Mesothelial cell of epicardium (in vitro differentiated cells): ENCODE measurements at places on chromosomes 12 and 14.

DNA sequence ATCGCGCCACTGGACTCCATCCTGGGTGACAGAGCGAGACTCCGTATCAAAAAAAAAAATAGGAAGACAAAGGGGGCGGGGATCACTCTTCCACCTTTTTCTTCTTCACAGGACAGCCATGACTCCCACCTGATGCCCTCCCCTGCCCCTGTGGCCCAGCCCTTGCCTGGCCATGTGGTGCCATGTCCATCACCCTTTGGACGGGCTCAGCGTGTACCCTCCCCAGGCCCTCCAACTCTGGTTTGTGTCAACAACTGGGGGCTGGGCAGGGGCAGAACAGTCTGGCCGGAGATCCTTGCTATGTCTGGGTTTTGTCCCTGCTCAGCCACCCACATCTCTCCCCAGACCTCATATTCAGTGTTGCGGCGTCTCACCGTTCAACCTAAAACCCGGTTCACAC is 5.8 kb downstream of the TROAP start:
- no peak for DNase-seq

DNA sequence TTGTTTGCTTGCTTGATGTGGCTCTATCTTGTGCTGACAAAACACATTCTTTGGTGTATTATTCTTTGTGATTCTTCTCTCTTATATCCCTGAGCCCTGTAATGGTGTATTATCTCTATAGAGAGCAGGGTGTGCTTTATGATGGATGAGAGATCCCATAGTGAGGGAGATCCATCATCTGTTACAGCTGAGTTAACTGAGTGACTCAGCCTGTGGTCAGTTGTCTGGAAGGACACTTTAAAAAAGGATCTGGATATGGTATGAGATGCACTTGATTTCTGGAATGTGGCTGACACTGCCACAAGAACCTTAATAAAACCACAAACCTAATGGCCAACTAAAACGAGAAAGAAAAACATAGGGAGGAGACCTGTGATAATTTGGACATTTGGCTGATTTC is 461.4 kb upstream of the SYT1 start:
- DNase-seq, result no peak

GRCh38 chr12:33575346-33575745 is 135.7 kb upstream of the SYT10 start:
- no peak for DNase-seq

GRCh38 chr14:105479431-105480158 is 5.0 kb downstream of the CRIP2 start:
- DNase-seq, result no peak

GRCh38 chr12:122850048-122850445 is 14.8 kb downstream of the HIP1R start:
- DNase-seq, result no peak

DNA sequence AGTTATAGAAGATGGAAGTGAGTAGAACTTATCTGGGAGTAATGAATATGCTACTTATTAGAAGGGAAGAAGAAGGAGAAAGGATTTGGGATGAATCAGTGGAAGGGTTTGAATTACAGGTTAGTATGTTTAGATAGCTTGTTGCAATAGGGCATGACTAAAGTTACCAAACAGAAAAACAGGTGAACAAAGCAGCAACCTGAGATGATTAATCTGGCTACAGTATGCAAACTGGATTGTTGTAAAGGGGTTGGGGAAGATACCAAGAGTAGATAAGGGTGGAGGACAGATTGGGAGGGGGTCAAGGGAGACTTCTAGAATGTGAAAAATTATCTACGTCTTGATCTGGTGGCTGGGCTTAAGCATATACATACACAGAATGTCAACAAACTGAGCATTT is 73.4 kb upstream of the CLEC14A start:
- DNase-seq, result no peak

GRCh38 chr12:29082522-29082921 is 66.6 kb upstream of the FAR2 start:
- no peak for DNase-seq

DNA sequence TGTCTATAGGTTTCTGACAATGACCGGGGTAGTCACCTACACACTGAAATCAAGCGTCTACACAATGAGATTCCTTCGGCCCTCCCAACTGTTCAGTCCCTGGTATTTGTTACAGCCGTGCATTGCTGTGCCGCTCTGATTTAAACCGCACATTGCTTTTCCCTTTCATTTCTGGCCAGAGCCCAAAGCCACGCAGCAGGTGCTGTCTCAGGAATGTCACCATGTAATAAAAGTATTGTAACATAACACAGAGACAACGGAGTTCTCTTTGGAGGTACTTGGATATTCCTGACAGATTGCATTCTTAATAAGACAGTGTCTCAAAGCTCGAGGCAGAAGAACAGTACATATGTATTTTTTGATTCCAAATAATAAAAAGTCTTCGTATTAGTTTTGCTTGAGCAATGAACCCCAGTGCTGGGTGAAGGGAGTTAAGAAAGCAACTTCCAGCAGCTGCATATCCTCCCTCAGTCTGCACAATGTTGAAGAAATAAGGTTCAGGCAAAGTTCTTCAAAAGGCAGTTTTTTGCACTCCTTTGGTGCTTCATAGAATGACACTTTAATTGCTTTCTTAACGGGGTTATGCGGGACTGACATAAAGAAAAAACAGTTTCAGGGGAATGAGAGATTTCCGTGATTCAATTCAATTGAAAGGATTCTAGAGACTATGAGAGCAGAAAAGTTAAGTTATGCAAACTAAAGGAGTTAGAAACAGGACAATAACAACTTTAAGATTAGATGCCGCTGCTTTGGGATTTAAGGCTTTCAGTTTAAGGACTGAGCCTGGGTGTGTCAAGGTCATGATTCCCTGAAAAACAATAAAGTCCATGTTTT is 288.7 kb upstream of the FLRT2 start:
- DNase-seq, result peak; percentile 48
